ENCODE measurements at places on chromosomes 2 and 18.
A peak's percentile ranks its signal among the peaks of the same experiment; 100 is the strongest.

GRCh38 chr18:5620289-5620688 is 76.5 kb upstream of the EPB41L3 start:
- DNase-seq, result no peak

DNA sequence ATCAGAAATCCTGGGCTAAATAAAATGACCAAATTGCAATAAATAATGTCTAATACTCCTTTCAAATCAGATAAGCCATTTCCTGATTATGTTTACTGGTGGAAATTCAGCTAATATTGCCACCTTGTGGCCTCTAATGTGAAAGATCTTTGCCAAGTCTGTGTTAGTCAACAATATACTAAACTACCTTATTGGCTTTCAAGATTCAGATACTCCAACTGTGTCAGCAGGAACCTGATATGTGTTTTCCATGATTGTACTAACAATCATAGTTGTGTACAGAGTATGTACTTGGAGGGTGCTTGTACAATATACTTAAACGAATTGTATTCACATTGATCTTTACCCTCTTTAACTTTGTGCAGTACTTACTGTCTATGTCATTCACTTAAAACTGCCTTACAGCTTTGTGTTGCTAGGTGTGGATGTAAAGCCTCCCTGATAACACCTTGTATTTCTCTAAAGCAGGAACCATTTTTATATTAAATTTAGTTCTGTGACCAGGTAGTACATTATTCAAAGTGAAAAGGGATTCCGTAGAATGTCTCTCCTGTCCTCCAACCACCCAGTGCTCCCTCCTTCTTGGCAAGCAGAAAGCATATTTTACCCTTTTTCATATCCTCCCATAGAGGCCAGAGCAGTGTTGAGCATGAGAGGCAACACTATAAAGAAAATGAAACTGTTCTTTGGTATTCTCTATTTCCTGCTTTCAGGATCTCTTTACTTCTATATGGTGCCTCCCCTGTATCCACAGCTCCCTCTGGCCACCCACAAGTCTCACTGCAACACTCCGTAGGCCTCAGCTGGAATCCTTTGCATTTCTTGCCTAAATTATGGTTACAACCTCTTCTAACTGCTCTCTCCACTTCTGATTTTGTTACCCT is 75.2 kb upstream of the C2orf15 start:
- peak; percentile 46 for DNase-seq

DNA sequence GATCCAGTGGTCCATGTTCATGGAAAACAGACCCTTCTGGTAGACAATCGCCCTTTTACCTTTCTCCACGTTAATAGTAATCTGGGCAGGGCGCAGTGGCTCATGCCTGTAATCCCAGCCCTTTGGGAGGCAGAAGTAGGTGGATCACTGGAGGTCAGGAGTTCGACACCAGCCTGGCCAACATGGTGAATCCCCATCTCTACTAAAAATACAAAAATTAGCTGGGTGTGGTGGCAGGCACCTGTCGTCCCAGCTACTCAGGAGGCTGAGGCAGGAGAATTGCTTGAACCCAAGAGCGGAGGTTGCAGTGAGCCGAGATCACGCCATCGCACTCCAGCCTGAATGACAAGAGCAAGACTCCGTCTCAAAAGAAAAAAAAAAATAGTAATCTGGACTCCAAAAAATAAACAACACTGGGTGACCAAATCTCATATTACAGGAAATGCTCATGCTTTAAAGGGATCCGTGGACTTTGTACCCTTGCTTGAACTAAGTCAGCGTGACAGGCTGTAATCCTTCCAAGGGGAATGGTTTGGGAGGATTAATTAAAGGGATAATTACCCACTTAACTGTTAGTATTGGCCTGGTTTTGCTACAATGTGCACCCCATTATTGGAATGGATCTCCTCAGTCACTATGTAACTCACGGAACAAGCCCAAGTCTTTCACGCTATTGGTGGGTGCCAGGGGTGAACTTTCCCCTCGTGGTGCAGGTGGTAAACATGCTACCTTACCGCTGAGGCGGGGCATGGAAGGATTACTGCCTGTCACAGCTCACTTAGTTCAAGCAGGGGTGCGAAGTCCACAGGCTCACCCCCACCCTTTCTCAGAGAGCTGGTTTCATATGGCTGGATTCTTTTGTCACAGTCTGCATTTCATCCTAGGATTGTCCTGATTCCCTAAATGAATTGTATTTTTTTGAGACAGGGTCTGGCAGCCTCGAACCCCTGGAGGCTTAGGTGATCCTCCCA is 36.7 kb downstream of the PROC start:
- DNase-seq, result no peak

DNA sequence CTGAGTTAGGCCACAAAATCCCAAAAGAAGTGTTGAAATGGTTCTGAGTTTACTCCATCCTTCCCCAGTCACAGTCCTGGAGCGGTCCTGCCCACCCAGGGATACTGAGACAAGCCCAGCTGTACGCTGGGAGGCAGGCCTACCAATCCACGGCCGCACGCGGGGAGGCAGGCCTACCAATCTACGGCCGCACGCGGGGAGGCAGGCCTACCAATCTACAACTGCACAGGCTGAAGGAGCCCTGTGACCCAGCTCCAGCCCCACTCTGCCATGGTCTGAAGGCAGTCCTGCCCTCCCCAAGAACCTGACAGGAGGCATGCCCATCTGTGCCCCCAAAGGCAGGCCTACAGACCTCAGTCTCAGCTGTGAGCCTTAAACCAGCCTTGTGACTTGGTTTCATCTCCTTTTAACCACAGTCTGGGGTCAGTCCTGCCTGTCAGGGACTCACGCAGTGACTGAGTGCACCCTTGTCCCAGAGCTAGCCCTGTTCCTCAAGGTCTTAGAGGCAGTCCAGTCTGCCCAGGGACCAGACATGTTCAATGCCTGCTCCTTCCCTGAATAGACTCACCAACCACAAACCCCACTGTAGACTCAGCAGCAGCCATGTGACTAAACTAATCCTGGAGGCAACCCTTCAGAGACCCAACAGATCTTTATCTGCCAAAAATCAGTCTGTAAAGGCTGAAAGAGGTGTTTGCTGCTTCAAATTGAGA is 36.8 kb downstream of the GPC1 start:
- DNase-seq, result no peak

DNA sequence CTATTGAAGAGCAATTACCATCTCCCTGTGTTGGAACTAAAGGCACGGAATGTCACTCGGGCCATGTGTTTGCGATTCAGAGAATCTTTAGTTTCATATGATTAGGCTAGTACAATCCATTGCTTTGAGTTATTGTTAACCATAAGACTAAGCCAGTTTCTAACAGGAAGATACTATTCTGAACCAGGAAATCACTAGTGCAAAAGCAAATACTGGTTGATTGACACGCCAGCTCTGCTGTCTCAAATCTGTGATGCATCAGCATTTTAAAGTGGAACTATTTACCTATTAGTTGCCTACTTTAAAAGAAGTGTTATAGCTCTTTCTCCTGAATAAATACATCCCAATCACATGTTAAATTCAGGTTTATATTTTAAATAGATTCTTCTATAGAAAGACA is 61.9 kb downstream of the AFTPH start:
- DNase-seq, result no peak

- no peak for DNase-seq
Observed at GRCh38 chr2:108446703-108447102, 2.3 kb upstream of the GCC2 start.

GRCh38 chr2:167336213-167336612 is 447.9 kb downstream of the XIRP2 start:
- DNase-seq, result no peak

DNA sequence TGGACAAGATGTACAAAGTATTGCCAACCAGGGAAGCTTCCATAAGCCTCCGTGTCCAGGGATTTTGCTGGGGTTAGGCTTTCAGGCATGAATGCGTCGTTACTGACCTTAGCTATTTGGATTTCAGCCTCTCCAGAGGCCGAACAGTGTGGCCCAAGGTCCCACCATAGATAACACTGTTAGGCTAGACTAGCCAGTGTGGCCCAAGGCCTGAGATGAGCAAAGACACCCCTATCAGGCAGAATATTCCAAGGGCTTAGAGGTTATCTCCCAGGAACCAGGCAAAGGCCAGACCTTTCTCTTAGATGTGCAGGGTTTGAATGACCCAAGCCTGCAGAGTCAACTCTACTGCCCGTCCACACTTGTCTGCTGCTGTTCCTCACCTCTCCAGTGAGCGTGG is 131.7 kb upstream of the NDUFV2 start:
- DNase-seq, result no peak

DNA sequence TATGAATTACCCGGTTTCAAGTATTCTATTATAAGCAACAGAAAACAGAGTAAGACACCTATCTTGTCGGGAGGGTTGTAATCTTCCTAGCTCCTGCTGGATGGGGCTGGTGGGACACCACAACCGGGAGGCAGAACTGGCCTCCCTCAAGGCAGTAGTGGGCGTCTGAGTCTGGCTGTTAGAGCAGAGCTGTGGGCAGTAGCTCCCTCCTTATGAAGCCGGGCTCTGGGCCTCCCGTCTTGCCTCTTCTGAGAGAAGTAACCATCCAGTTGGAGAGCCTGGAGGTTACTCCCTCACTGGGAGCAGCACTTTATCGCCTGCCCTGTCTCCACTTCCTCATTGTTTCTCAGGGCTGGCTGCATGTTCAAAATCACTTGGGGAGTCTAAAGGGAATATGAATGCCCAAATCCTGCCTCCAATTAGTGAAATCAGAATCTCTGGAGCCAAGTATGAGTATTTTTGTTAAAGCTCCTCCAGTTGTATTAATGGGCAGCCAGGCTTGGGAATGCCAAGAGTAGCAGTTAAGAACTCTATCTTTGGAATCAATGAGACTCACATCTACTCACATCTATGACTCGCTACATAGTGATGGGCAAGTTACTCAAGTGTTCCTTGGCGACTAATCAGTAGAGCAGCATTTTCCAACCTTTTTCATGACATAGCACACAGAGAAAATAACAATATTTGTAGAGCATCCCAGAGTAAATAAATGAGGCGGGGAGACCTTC is 27.3 kb upstream of the NRP2 start:
- DNase-seq, result no peak

DNA sequence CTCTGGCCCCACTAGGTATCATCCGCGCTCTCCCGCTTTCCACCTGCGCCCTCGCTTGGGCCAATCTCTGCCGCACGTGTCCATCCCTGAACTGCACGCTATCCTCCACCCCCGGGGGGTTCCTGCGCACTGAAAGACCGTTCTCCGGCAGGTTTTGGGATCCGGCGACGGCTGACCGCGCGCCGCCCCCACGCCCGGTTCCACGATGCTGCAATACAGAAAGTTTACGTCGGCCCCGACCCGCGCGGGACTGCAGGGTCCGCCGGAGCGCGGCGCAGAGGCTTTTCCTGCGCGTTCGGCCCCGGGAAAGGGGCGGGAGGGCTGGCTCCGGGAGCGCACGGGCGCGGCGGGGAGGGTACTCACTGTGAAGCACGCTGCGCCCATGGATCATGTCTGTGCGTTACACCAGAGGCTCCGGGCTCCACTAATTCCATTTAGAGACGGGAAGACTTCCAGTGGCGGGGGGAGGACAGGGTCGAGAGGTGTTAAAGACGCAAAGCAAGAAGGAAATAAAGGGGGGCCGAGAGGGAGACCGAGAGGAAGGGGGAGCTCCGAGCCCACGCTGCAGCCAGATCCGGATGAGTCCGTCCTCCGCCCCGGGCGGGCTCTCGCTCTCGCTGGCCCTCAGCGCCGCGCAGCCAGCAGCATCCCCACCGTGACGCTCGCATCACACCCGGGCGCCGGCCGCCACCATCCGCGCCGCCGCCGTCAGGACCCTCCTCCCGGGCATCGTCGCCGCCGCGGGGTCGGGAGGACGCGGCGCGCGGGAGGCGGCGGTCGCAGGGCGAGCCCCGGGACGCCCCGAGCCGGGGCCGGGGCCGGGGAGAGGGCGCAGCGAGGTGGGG is 664 bp downstream of the NETO1 start:
- DNase-seq, result no peak

GRCh38 chr2:120926463-120927264 is 191.0 kb downstream of the GLI2 start:
- no peak for DNase-seq

DNA sequence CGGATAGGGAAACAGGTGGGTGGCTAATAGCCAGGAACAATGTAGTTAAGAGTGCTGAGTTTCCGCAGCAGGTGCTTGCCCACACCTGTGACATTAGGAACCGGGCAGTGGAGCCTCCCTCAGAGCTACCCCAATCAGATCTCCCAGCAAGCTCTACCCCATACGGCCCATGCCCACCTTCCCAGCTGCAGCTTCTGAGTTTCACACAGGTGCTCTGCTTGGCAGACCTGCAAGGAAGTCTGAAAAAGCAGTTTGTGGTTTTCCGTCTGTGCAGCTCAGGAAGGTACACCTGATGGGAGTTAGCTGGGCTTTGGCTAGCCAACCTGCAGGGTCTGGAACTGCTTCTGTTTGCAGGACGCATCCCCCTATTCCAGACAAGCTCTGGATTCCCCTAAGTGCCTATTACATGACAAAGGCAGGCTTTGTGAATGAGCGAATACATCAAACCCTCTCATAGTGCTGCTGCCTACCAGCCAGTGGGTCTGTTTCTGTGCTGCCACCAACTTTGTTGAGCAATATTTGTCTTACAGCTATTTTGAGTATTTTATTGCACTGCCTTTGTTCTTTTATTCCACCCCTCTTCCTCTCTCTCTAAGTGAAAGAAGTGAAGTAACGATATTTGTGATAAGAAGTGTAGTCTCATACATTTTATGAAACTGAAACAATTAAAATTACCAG is 24.7 kb upstream of the CEP68 start:
- no peak for DNase-seq

DNA sequence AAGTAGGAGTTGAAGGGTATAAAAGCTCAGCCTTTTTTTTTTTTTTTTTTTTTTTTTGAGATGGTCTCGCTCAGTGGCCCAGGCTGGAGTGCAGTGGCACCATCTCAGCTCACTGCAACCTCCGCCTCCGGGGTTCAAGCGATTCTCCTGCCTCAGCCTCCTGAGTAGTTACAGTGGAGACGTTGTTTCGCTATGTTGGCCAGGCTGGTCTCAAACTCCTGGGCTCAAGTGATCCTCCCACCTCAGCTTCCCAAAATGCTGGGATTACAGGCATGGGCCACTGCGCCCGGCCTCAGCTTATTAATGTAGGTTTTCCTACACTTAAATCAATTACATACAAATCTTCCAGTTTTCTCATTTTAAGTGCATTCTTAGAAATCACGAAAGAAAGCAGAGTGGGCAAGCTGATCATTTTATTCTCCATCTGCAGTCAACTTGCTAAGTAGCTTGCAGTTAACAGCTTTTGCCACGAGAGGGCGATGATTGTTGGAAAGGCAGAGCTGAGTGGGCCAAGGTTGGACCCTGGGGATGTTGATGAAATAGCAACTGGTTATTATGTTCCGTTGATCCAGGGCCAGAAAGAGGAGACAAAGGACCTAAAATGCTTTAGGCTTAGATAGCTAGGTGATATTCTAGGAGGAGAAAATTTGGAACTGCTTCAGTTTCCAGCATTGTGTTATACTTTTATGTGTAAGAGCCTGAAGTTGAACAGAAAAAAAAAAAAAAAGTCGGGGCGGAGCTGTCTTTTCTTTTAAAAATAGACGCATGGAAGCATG is 234.4 kb upstream of the EPAS1 start:
- DNase-seq, result peak; percentile 85

All from activated CD4-positive, alpha-beta T cell treated with anti-CD3 and anti-CD28 coated beads for 36 hours (primary cell).